ENCODE measurements at places on chromosomes 5 and 9.

- no peak for DNase-seq
Measured at GRCh38 chr5:140242099-140242498, 60.8 kb downstream of the PFDN1 start.

DNA sequence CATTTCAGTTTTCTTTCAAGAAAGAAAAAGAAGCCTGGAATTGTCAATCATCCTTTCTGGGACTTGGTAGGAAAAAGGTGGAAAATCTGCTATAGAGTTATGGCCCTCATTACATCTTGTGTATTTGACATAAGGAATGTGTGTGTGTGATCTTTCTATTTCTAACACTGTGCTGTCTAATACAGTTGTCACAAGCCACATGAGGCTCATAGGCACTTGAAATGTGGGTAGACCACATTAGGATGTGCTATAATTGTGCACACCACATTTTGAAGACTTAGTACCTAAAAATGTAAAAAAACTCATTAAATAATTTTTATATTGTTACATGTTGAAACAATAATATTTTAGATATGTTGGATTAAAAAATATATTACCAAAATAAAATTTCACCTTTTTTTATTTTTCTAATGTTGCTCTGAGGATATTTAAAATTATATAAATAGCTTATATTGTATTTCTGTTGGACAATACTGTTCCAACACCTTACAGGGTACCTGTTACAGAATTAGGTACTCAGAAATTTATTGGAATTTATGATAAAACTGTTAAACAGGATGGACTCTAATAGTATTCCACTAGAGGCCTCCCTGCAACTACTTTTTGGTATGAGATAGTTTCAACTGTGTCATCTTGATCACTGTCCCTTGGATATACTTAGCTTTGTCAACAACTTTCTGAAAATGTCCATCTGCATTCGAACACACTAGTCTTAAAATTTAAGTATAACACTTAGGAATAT is 18.4 kb downstream of the MSANTD3 start:
- DNase-seq = no peak

DNA sequence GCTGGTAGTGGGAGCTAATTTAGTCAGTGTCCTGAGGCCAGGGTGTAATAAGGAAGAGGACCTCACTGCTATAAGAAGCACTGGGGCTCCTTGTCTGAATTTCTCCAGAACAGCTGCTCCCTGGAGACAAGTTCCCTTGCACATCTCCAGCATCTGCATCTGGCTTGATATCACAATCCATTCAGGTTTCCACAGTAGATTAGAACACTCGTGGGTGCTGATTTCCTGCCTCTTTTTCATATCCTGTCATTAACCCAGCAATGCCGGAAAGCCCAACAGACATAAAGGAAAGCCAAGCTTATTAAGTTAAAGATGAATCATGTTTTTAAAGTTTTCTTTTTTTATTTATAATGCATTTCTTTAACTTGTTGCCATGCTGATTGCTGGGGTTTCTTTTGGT is 232.3 kb upstream of the WWC1 start:
- DNase-seq = no peak

GRCh38 chr9:33852216-33852826 is 35.4 kb downstream of the UBE2R2 start:
- peak; percentile 68 for DNase-seq

DNA sequence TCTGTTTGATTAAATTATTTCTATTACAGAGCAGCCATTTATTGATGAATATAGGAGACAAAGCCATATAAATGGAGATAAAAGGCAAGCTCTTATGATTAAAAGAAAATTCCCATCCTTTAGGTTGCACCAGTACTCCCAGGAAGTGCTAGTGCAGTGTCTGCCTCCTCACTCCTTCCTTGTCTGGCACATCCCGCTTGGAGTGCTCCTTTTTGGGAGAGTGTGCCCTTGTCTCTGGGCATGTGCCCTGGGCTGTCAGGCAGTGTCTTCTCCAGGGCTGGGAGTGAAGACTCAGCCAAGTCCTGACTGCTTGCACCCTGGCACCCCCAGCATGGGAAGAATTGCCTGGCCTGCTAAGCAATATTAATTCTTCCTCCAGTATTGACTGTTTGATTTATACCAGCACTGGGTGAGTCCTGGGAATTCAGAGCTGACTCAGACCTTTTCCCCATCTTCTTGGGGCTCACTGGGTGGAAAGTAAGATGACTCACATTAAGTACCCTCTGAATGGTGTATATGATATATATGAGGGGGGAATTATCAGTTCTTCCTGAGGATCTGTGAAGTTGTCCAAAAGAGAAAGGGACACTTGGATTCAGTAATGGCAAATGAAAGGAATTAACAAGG is 62.1 kb downstream of the ZSWIM6 start:
- no peak for DNase-seq

All from activated CD8-positive, alpha-beta memory T cell treated with anti-CD3 and anti-CD28 coated beads for 24 hours (primary cell).